ENCODE measurements at places on chromosomes 3 and 15.

GRCh38 chr15:53978253-53978906 is at the start of gene UNC13C:
Gene UNC13C, plus strand, starts transcription at chr15:53978441. Its CDS starts 34,463 bp downstream, at chr15:54012904.
- peak; percentile 10 for DNase-seq

DNA sequence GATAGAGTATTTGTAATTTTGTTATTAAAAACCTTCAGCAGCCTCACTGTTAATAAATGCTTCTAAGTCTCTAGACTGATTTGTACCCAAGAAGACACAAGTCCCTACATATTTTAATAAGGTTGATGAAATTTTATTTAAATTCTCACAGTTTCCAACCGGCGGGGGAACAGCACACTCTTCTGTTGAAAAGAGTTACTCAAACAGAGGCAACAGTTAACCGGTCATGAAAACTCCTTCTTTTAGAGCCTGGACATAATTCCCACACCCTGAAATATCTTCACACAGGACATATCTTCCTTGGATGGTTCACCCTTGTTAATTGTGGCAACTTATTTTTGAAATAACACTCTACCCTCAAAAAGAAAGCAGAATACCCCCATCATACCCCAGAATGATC is 278.8 kb downstream of the FOXP1 start:
- DNase-seq, result peak; percentile 30

DNA sequence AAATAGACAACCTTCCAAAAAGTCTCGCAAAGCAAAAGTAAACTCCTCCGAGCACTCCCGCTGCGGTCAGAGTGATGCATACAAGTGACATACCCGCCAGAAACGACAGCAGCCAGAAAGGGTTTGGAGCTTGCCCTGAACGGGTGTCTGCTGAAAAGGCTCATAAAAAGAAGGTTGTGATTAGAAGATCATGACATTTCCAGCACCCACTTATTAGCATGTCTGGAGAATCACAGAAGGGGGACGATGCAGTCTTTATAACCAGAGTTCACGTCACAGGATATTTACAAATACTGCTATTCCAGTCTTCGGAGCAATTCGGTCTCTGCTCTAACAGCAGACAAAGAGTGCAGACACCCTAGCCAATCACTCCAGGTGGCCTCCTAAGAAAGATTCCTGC is 59.1 kb upstream of the FRMD4B start:
- DNase-seq, result no peak

DNA sequence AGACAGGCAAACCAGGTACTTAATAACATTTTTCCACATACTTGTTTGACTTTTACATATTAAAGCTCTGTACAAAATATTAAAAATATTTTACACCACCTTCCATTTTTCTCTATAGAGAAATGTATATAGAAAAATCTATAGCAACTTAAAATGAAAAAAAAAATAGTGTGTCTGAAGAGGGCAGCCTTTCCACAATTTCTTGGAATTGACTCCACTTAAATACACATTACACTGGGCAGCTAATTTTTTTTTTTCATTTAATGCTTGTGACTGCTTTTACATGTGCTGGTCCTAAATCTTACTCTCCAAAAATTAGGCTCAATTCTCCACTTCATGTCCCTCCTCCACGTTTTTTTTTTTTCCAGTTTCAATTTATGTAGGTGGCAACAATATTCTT is 427.0 kb upstream of the RBMS3 start:
- DNase-seq, result no peak

GRCh38 chr15:63833021-63833696 is 589 bp downstream of the HERC1 start:
- DNase-seq, result peak; percentile 58

GRCh38 chr15:51377038-51377786 is 35.8 kb downstream of the GLDN start:
- DNase-seq, result no peak

- no peak for DNase-seq
These were observed 24.5 kb downstream of the C15orf39 start for GRCh38 chr15:75225951-75226732.

DNA sequence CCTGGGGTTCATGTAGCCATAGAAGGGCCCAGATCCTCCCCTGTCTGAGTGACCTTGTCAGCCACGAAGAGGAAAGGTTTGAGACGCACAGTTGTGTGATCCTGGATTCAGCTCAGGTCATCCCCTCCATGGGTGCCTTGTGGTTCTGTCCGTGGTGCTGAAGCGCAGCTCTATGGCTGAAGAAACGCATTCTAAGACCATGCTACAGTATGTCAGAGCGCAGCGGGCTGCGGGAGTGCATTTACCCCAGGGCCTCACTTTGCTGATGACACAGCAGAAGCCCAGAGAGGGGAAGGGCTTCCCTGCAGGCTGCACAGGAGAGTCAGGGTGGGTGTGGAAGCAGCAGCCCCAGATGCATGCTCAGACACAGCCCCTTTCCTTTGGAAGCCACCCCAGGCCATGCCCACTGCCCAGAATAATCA is 68.8 kb upstream of the IQSEC1 start:
- peak; percentile 16 for DNase-seq

DNA sequence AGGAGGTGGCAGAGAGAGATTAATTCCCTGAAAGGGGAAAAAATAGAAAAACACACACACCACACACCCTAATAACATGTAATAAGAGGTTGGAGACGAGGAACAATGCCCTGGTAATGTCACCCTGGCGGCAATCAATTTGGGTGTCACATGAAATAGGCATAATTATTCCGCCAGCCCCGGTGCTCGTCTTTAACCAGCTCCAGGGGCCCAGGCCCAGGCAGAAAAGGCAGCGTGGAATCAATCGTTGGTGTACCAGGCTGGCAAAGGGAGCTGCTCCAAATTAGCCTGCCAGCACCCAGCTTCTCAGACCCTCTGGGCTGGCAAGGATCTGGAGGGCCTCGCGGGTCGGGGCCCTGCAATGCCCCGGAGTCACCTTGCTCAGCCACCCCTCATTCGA is 5.6 kb downstream of the LINGO1 start:
- no peak for DNase-seq

GRCh38 chr15:73048624-73049295 is 3.5 kb upstream of the NEO1 start:
- no peak for DNase-seq

DNA sequence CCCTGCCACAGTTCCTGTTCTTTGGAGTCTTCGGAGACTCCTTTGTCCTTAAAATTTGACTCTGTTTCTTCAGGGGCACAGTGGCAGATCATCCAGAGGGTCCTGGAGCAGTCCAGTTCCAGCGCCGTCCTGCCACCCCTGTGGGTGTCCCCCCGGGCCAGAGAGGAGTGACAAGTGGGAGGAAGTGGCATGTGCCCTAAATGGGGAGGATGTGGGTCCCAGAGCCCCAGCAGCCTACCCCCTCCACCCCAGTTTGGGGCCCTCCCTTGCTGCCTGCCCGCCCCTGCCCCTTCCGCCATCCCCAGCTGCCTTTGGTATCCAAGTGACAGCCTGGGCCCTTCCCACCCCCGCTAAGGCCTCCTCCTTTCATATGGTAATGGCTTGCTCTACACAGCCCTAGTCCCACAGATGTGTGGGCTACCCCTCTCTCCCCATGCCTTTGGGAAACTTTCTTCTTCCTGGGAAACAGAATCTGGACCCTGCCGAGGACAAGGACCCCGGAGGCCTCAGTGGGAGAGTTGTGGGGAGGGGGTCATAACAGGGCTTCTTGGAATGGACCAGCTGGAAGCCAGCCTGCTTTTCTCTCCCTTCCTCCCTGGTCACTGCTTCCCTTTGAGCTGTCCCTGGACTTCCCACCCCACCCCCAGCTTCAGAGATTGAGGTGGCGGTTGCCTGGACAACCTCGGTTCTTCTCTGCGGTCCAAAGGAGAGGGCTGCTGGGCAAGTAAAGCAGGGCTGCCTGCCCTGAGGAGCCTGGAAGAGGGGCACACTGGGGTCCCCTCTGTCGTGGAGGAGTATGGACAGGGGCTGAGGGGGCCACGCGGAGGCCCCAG is 43.2 kb downstream of the KLHL25 start:
- DNase-seq, result no peak

DNA sequence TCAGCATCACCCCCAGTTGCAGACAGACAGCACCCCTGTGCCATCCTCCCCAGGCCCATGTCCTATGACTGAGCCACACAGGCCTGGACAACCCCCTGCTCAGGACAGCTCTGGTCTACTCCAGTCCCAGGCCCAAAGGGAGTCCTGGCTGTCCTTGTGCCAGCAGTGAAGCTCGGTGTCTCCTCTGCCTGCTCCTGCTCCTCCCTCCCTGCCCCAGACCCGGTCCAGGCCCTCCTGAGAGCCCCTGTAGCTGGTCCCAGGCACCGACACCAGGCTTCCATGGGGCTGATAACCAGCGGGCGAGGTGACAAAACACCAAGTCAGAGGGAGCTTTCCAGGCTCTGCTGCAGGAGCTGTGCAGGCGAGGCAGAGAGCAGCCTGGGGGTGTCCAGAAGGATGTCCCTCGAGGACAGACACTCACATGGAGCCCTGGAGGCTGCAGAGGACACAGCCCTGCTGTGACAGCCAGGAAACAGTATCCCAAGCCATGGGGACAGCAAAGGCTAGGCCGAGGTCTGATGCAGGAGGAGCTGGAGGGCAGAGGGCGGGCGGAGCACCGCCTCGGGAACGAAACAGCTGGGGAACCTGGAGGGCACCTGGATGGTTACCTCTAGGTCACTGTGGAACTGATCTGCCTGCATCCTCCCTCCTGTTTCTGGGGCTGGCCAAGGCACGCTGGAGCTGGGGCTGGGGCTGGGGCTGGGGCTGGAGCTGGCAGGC is 103.8 kb upstream of the PRR20G start:
- no peak for DNase-seq

DNA sequence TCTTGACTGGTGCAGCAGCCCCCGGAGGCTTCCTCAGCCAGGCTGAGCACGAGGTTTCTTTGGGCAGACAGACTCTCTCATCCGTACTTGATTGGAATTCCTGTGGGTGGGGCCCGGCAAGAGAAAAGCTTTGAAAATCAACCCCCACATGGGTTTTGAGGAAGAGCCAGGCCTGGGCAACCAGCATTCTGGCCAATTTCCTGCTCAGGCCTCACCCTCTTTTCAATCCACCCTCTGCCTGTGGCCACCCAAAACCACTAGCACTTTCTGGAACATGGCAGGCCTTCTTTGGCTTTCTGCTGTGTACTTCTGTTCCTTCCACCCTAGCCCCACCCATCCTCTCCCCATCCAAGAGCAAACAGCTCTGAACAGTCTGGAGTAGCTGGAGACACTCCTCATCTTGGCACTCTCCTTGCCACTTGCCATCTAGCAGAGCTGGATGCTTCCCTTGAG is 5.9 kb downstream of the MYO5C start:
- DNase-seq, result peak; percentile 73

DNA sequence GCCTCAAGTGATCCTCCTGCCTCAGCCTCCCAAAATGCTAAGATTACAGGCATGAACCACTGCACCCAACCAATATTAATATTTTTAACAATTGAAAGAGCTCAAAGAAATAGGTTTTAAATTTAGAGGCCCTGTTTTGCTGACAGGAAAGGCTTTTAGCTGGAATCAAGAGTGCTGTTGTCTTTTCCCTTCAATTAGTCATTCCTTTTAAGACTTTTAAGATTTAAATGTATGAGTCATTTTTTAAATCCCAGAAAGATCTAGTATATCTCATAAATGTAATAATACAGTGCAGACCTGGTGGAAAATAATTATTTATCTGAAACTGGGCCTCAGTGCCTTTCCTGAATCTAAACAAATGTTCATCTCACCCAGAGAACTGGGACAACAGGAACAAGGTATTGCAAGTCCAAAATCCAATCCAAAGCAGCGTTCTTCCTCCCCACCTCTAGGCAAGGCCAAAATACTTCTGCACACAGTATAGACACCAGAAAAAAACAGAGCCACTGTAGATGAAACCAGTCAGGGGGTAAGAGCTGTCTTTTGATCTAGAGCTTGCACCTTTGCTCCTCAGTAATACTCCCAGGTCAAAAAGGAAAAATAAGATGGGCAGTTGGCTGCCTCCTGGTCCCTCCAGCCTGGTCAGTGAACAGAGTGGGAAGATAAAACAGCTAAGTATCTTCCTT is 14.4 kb downstream of the AGTR1 start:
- DNase-seq, result no peak

DNA sequence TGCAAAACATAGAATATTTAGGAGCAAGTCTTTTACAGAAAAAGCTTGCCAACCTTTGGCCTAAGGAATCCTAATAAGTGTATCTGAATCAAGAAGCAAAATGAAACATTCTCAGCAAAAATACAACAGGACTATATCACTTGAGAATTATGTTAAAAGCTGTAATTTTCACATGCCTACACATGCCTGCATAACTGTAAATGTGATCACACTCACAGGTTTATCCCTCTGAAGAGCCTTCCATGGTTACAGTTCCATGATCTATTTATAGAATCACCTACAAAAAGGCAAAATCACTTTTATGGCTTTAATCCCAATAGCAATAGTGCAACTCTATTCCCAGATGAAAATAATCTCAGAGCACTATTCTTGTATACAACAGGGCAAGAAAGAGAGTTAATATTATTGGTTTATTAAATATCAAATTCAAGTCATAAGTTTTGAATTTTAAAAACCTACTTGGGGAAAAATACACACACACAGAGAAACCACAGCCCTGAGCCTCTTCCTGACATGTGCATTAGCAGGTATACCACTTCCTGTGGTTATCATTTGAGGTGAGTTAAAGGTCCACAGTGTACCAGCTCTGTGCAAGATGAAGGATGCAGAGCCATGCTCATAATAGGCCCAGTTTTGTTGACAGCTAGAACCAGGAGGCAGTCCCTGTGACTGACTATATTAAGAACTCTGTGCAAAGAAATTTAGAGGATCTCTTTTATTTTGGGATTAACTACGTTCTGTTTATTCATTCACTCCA is 252.5 kb upstream of the TGFBR2 start:
- no peak for DNase-seq

- DNase-seq, result no peak
These were observed 116.1 kb upstream of the SLC7A14 start for GRCh38 chr3:170701696-170702678.

- no peak for DNase-seq
These were observed 775.0 kb downstream of the SQOR start for GRCh38 chr15:46409841-46410301.

GRCh38 chr3:149512073-149512782 is 37.7 kb downstream of the TM4SF4 start:
- peak; percentile 58 for DNase-seq

DNA sequence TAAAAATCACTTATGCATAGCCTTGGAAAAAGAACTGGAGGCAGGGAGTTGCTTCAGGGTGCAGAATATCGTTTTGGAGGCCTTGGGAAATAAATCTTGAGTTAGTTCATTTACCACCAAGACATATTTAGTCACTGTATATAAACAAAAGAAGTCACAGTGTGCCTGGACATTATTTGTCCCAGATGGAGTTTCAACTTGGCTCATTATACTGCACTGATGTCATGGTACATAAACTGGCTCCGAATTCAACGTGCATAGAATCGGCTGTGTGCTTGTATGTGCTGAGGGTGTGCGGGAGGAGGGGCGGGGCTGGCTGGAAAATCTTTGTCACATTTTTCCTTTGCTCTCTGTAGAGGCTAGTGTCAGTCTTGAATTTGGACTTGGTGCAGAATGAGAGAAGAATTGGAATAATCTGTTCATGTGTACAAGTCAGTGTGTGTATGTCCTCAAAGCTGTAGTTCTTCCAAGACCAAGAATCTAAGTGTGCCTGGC is 86.6 kb downstream of the FNDC3B start:
- DNase-seq, result peak; percentile 68

- no peak for DNase-seq
These were observed 596.2 kb upstream of the DPPA4 start for GRCh38 chr3:109933576-109933975.
